Hepatic stellate cell (primary cell): ENCODE measurements at places on chromosomes 7 and 10.

- DNase-seq, result no peak
These were observed 310.1 kb downstream of the MDFIC start for GRCh38 chr7:115232041-115232440.

GRCh38 chr7:139775829-139776266 is 1.9 kb downstream of the HIPK2 start:
- DNase-seq, result peak; percentile 67

DNA sequence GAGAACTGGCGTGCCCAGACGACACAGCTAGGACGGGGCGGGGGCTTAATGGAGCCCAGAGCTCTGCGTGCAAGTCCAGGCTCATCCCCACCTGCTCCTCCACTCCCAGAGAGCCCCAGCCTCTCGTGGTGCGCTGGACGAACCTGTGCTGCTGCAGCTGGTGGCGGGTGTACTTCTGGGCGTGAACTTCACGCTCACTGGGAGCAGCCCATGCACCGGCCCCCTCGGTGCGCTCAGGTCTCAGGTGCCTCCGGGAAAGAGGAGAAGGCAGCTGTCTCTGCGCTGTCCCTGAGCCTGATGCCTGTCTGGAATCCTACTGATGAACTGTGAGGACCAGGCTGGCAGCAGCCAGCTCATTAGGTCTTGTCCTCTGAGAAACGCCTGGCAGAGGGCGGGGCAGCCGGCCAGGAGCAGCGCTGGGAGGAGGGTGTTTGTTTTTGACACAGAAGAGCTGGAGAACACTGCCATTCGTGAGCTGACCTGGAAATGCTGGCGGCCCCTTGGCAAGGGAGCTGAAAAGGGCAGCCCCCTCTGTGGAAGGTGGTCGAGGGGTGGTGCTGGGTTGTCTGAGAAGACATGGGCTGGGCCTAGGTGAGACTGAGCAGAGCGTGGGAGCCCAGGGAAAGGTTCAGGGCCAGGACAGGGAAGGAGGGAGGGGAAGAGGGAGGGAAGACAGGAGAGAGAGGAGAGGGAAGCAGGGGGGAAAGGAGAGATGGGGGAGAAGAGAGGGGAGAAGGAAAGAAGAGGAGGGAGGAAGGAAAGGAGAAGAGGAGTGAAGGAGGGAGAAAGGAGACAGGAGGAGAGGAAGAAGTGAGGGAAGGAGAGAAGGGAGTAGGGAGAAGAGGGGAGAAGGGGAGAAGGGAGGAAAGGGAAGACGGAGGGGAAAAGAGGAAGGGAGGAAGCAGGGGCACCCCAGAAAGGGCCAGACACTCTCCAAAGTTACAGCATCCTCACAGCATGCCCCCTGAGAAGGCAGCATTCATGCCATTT is 53.5 kb upstream of the TNS3 start:
- no peak for DNase-seq

DNA sequence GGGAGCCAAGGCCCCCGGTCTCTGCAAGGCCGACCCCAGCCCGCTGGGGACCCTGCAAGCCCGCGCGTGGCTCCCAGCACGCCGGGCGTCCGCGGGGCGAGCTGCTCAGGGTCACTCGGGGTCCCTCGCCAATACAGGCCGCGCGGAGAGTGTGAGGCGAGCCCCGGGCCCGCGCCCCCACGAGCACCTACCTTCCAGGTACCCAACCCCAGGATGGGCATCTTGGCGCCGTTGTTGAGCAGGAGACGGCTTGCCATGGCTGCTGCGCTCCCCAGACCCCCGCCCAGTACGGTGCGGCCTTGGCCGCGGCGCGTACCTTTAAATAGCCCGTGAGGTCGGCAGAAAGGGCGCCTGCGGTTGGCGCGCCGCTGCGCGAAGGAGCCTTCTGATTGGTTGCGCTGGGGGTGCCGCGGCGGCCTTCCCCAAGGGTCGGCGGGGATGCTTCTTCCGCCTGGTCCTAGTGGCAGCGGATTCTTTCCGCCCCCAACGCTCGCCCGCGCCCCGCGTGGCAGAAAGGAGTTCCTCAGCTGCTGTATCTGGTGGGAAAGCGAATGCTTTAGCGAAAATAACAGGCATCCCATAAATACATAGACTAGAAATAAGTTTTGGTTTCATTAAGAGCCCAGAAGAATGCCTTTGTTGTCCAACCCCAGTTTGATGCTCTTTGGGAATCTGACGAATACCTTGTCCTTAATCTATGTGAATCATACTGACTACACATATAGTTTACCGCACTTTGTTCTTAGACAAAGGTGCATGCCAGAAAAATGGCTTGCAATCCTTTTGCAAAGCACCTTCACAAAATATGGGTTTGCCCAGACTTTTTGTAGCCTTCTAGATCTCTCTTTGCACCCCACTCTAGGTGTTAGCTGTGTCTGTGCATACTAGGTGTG is at the start of gene AKR1B1:
Gene AKR1B1, minus strand, starts transcription at position 295 of the 893 bp plus-strand sequence. Its CDS starts 38 bp downstream, at position 257.
- peak; percentile 97 for DNase-seq

DNA sequence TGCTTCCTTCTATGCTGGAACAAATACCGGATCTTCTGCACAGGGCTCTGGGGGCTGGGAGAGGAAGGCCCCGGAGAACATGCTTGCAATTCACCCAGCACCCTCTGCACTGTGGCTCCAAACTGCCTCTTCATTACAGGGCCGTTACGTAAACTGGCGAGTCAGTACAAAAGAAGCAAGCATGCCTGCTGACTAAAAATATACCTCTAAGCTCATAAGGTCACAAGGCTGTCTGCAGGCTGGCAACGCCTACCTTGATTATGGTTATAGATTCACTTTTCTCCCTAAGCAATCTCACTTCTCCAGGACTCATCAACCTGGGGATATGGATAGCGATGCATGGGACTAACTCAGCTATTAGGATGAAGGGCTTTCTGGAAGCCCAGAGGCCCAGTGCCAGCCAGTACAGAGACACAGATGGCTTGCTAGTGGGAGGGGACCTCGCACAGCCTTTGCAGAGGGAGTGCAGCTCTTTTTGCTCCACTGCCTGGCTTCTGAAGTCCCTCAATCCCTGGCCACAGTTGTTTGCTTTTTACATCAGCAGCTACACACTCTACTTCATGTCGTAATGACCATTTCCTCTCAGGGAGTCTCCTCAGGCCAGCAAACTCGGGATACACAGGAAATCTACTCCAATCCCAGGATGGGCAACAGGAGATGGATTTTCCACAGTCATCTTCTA is 96.1 kb downstream of the SH3PXD2A start:
- DNase-seq, result peak; percentile 69

- DNase-seq, result no peak
These were observed 146.8 kb upstream of the SLC26A5 start for GRCh38 chr7:103592844-103593243.

DNA sequence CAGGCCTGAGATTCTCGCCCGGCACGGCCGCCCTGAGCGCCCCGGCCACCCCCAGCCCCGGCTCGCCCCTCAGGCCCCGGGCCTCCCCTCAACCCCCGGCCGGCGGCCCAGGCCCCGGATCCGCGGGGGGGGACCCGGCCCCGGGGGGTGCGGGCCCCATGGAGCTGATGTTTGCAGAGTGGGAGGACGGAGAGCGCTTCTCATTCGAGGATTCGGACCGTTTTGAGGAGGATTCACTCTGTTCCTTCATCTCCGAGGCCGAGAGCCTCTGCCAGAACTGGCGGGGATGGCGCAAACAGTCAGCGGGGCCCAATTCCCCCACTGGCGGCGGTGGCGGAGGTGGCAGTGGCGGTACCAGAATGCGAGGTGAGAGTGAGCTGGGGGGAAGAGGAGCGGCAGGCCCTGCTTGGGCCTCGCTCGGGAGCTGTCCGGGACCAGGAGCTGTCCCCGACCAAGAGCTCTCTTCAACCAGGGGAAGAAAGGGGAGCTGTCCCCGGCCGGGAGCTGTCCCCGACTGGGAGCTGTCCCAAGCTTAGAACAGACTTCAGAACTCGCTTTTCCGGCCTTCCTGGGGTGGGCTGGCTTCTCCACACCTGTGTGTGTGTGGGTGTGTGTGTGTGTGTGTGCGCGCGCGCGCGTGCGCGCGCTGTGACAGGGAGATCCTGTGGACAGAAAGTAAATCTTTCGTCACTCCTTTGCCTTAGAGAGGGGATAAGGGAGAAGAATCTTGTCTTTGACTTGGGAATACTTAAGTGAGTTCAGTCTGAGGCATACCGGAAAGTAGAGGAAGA is 510 bp downstream of the ZSWIM8 start:
- peak; percentile 79 for DNase-seq

DNA sequence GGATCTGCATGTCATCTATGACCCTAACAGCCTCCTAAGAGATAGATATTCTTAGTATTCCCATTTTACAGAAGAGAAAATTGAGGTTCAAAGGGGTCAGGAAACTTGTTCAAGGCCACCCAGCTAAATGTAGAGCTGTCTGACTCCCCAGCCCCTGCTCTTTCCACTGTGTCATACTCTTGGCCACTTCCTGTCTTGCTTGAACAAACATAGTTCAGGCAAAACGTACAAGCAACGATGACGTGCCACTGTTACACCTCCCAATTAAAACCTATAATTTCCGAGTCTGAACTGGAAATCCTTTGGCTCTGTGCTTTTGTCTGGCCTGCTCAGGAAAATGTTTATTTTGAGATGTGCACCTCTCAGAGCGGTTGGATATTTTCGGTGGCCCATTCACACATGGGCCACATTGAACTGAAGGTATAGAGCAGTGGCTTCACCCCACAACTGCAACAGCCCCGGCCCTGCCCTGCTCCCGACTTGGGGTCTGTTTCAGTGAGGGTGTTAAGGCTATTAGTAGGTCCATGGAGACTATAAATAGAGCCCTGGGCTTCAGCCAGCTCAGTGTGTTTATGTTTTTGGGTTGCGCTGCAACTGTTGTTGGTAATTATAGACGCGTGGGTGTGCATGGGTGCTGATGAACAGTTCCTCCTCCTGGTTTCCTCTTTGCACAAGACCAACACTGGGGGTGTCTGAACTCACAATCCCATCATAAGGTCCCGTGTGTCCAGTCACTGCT is 172.3 kb upstream of the ADO start:
- DNase-seq, result no peak

DNA sequence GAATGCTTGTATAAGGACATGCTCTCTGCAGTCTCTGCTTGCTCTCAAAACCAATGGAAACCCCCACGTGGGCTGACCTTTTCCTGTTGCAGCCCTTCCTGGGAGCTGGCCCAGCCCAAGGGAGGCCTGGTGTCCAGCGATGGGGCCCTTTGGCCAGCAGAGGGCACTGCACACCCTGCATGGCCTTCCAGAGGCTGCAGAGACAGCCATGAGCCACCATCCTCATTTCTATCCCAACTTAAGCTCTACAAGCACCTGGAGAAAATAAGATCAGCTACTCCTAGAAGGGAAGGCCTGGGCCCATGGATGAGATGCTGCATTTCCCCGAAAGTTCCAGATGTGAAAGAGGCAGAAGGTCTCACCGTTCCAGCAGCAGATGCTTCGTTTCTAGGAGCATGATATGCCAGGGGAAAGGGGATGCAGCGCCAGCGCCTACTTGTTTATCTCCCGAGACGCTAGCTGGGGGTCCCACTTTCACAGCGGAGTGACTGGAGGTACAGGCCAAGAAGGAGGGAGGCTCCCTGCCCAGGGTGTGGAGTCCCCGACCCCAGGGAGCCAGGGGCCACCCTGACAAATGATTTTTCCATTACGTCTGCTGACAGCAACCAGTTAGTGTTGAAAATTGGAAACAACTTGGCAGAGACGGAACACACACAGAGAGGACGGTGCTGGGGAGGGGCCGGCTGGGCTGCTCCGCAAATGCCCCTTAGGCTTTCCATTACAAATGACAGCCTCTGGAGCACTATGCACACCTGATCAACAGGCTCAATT is 106.4 kb downstream of the ZRANB1 start:
- DNase-seq, result peak; percentile 93

- no peak for DNase-seq
These were observed 394.7 kb downstream of the AUTS2 start for GRCh38 chr7:69992938-69993337.

DNA sequence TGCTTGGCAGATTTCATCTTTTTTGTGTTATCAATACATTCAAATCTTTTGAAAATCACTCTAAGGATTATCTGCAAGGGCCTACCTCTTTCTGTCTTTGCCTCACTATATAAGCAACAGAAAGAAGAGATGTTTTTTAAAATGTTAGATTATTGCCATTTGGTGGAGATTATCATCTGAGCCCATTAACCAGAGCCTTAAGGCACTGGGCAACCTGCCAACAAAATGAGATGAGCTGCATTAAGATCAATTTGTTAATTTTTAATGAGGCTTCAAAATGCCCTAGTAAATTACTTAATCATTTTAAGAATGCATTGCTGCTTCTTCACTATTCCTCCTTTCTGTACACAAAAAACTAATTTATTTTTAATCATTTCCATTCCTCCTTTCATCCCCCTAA is 314.1 kb downstream of the SNX13 start:
- DNase-seq, result no peak

DNA sequence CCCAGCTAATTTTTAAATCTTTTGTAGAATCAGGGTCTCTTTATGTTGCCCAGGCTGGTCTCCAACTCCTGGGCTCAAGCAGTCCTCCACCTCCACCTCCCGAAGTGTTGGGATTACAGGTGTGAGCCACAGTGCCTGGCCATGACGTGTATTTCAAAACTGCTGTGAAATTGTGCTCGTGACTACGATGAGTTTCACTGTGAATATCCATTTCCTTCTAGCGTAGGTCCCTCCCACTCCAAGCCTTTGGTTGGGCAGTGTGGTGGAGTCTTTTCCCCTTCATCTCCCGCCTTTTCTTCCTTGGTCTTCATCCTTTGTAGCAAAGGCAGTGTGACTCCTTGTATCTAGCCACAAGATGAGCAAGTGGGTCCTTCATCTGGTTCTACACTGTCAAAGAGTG is 56.2 kb downstream of the CUL1 start:
- no peak for DNase-seq

- no peak for DNase-seq
These were observed 45.4 kb downstream of the CACNB2 start for GRCh38 chr10:18185621-18186020.

DNA sequence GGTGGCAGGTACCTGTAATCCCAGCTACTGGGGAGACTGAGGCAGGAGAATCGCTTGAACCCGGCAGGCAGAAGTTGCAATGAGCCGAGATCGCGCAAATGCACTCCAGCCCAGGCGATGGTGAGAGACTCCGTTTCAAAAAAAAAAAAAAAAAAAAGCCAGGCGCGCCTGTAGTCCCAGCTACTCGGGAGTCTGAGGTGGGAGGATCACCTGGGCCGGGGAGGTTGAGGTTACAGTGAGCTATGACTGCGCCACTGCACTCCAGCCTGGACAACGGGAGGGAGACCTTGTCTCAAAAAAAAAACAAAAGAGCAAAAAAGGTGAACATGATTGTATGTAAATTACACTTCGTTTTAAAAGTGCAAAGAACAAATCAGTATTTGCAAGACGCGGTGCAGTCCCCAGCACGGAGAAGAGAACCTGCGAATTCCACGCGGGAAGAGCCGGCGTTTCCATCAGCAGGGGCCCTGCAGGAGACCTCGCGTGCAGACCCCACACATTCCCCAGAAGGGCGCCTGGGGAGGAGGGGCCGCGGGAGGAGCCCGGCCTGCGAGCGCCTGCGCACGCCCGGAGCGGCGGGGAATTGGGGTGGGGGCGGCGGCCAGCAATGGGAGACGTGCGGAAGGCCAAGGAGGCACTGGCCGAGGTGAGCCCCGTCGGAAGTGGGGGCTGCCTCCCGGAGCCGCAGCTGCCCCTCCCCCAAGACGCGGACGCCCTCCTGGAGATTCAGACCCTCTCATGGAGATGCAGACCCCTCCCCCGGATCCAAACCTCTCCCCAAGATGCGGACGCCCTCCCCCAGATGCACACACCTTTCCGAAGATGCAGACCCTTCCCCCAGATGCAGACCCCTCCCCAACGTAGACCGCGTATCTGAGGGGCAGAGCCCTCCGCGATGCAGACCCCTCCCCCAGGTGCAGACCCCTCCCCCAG is 16.7 kb upstream of the SUN1 start:
- no peak for DNase-seq
